ENCODE measurements at places on chromosomes 2 and 18. TPM values are rescaled to one million over a fixed set of nuclear protein-coding genes. Genes with fewer than 3 reads are reported as not detected.

MCEE gene
- total RNA-seq = 8.0 TPM

DNA sequence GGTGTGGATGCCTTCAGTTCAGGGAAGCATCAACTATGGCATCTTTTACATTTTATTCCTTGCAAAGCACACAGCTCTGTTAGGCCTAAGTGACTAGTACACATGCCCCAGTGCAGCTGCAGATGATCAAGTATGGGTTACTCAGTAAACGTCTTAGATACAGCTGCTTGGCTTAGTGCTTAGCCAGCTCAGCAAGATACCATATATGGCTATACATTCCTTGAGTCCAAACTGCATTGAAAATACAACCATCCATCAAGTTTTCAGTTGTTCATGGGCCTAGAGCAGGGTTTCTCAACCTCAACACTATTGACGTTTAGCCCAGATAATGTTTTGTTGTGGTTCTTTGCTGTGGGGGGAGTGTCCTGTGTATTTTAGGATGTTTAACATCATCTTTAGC lies 769.9 kb downstream of the TSN start:
- DNase-seq = no peak

GRCh38 chr2:166773308-166773949 lies 114.9 kb upstream of the XIRP2 start:
- DNase-seq = no peak

- no peak for DNase-seq
Observed at GRCh38 chr18:42048158-42048557, 93.1 kb downstream of the PIK3C3 start.

PDE6D gene
- total RNA-seq = 52.6 TPM

UGT1A8 gene
- not detected for total RNA-seq

DNA sequence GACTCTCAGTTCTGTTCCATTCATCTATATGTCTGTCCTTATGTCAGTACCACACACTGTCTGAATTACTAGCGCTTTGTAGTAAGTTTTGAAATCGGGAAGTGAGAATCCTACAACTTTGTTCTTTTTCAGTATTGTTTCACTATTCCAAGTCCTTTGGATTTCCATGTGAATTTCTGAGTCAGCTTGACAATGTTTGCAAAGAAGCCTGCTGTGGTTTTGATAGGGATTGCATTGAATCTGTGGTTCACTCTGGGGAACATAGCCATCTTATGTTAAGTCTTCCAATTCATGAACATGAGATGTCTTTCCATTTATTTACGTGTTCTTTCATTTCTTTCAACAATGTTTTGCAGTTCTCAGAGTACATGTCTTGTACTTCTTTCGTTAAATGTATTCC lies 15.0 kb downstream of the SLC3A1 start:
- DNase-seq = no peak

- peak; percentile 68 for DNase-seq
Observed at GRCh38 chr2:39593439-39594393, 72.0 kb upstream of the TMEM178A start.

DNA sequence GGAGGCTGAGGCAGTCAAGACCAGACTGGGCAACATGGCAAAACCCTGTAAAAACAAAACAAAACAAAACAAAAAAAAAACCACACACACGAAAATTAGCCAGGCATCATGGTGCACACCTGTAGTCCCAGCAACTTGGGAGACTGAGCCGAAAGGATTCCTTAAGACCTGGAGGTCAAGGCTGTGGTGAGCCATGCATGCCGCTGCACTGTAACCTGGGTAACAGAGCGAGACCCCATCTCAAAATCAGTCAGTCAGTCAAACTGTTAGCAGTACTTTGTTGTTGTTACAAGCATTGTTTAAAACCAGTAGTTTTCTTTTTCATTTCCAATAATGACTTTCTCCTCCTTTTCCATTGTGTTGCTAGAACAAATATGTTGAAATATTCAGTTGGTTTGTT lies 21.7 kb downstream of the EPB41L5 start:
- DNase-seq = no peak

GRCh38 chr18:79317703-79318102 lies 78.0 kb upstream of the NFATC1 start:
- no peak for DNase-seq

DNA sequence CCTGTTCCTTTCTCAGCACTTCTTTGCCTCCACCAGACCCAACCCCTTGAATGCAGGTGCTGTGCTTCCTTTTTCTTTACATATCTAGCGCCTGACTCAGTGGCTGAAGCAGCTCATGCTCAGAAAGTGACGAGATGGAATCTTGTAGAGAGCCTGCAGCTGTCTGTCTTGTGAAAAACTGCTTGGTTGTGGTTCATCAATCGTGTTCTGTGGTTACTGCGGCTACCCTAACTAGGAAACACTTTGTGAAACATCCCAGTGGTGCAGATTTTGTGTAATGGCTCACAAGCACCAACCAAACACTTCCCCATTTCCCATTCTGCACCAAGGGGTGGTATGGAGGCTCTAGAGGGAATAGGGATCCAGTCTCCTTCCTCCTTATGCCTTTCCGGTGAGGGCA lies 307.2 kb upstream of the MMADHC start:
- DNase-seq = no peak

DNA sequence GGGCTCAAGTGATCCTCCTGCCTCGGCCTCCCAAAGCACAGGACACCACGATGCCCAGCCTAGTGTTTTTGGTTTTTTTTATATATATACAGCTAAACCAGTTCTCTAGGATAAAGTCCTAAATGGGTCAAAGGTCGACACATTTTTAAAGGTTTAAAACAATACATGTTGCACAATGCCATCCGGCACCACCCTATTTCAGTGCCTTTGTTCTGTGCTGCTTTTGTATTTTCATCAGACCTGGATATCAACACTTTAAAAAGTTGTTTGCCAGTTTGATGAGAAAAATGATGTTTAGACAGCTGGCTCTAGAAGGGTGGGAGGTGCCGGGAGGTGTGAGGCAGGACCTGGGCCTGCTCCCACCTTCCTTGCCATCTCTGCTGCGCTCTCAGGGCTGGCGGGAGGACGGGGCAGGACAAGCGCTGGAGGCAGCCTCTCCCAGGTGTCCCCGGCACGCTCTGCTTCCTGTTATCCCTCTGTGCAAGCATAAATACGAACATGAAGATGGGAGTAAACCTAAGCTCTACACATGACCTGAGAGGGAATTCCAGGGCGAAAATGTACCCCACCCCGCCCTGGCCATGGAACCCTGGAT lies 103.7 kb downstream of the HS6ST1 start:
- DNase-seq = no peak

ZNF516 gene
- total RNA-seq = 83.3 TPM

- no peak for DNase-seq
Observed at GRCh38 chr2:120988700-120989511, 253.2 kb downstream of the GLI2 start.
